ENCODE measurements at places on chromosomes 4 and X.
A peak's percentile ranks its signal among the peaks of the same experiment; 100 is the strongest.

DNA sequence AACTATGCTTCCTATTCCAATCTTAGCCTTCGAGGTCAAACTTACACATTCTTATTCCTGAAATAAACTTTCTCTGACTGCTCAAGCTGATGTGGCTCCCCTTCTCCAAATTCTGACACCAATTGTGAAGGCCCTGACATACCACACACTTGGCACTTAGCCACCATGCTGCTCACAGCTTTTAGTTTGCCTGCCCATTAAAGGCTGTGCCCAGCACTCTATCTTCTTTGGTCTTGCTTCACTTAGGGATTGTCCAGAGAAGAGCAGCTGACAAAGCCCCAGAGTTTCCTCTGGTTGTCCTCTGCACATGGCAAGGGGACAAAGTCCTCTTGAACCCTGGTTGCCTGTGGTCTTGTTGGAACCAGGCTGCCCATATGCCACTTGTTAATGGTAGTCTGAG, 126.1 kb downstream of the ARHGEF9 start:
- no peak for DNase-seq

DNA sequence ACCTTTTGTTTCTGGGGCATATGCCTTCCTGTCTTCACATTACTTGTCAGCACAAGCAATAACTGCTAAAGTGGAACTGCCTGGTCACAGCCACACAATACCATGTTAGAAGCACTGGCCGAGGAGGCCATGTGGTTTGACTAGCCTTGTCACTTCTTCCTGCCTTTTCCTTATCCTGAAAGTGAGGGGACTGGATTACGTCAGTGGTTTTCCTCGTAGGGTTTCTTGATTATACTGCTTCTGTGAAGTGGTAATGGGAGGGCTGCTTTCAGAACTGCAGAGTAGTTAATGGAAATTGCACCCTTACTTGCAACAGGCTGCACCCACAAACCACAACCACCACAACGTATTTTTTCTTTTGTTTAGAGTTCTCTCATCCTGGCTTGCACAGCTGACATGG, 26.6 kb downstream of the ZRSR2 start:
- no peak for DNase-seq

DNA sequence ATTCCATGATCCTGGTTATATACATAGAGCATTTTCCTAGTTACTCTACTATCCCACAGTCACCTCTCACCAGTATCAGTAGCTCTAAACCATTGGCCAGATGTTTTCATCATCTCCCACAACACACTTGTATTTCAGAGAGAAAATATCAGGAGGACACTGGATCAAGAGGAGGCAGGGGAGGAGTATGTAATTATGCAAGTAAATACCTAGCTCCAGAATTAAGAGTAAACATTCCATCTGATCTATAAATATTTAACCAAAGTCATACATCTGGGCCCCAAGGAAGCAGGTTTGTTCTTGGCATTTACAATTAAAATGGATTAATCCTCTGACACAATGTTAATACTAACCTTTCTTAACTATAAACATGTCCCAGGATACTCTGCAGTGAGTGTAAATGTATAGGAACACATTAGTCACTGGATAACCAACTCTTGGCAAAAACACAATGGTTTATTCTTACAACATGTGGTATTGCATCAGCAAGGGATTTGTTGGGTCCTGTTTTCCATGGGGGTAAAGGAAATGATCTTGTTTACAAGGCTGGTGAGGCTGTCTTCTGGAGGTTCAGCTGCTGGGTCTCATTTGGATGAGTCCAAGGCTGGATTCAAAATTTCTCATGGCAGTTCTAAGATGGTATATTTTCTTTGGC, 170.1 kb downstream of the ATG4A start:
- no peak for DNase-seq

DNA sequence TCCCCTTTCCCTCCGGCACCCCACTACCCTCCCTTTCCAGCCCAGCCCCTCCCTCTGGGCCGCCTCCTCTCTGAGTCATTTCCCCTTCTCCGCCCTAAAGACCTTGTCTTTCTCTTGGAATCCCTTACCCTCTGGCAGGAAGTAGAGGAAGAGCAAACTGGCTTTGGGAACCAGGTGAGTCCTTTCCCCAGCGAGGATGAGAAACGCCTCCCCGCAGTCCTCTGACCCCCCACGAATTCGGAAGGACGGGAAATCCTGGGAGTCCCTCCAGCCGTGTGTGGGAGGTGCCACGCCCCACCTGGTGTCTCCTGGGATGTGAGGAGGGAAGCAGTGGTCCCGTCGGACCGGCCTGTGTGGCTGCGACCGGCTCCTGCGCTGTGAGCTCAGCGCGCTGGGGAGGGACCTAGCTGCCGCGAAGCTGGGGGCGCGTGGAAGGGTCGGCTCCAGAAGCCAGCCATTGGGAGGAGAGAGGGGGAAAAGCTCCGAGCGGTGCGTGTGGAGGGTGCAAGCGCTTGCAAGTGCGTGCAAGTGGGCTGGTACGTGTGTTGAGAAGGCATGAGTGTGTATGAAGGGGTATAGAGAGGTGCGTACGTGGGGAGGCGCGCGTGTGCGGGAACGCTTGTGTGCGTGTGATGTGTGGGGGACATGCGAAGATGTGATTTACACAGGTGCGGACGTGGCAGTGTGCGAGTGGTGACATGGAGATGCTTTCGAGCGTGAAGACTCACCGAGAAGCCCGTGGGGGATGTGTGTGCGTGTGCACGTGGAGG, 46.3 kb downstream of the TEX13B start:
- no peak for DNase-seq

GRCh38 chrX:47214435-47215077, 3.9 kb upstream of the CDK16 start:
- DNase-seq, result no peak

GRCh38 chrX:130523460-130524394, 121.9 kb downstream of the RBMX2 start:
- DNase-seq, result no peak

DNA sequence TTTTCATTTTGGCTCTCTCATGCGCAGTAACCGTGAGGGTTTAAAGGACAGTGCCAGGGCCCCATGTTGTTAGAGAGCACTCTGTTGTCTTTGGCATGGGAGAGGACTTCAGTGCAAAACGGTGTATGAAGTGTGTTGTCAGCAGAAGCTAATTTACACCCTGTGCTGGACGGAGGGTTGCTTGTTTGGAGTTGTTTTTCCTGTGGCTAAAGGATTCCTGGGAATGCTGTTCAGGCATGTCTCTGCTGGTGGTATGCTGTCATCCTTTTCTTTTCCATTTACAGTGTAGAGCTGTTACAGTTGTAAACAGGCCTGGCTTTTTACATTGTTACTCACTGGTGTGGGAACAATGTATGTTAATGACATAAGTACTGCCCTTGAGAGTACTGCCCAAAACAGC, 206.3 kb downstream of the CBR4 start:
- peak; percentile 52 for DNase-seq

GRCh38 chrX:57929373-57929772, 19.1 kb upstream of the ZXDA start:
- DNase-seq, result no peak

GRCh38 chr4:3019145-3019846, 55.0 kb downstream of the HTT-AS start:
- no peak for DNase-seq

- DNase-seq, result no peak
These were observed 3.9 kb upstream of the TMPRSS11B start for GRCh38 chr4:68249434-68249833.

DNA sequence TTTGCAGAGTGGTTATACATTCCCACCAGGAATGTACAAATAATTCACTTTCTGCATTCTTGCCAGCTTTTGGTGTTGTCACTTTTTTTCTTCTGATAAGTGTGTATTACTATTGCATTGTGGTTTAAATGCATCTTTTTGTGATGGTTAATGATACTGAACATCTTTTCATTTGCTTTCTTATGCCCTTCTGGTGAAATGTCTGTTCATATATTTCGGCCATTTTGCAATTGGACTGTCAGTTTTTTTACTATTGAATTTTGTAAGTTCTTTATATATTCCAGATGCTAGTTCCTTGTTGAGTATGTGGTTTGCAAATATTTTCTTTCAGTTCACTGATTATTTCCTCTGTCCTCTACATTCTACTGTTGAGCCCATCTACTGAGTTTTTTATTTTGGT, 19.4 kb upstream of the BMP2K start:
- no peak for DNase-seq

DNA sequence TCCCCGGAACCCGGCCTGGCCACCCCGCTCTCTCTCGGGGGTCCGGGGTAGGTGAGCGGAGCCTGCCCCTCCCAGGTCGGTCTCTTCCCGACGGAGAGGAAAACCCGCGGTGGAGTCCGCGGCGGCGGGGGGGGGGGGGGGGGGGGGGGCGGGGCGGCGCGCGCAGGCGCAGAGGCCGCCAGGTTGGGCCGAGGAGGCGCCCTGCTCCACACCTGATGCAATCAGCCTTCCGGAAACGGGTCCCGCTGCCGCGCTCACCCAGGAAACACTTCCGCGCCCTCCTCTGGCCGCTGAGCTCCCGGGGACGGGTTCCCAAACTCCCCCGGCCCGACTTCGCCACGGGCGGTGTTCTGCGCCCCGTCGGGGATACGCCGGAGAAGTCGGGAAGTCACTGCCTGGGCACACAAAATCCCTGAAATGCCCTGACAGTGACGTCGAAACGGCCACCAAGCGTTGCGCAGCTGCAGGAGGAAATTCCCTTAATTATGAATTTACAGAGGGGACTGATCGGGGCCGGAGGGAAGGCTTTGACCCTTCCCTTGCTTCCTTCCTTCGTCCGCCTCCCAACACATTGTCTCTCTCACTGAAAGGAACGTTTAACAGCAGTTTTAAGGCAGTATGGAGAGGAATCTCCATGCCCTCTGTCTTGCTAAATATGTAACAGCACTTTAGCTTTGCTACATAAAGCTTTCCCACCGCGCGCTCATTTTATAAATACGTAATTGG, 2.1 kb upstream of the APBB2 start:
- DNase-seq, result no peak

DNA sequence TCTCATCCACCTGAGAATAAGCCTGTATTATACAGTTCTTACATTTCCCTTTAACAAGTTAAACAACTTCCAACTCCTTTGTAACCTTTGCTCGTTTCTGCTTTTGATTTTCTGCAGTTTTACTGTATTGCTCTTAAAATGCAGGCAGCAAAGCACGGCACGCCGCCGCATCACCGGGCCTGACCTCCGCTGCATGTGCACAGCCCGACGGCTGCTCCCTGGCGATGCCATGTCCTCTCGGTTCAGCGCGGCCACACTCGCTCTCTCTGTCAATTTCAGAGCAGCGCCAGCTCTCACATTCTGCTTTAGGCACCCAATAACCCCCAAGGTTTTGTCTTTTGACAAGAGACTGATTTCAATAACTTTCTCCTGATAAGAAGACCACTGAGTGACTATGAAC, 60.3 kb downstream of the DCTD start:
- DNase-seq, result no peak

GRCh38 chr4:98937986-98938720, 9.2 kb upstream of the EIF4E start:
- DNase-seq, result no peak

DNA sequence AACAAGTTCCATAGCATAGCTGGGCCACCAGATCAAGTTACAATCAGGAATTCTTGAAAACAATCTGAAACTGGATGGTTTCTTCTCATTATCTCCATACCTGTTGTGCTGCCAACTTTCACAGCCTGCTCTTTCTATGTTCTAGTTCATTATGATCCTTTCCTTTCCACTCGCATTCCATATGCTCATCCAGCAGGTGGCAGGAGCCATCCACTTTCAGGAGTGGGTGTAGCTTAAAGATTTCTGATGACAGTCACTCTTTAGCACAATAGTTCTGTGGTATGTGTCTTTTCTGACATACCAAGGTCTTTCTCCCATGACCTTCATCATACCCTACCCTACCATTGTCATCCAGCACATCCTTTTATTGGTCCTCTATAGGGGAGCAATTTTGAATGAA, 46.4 kb downstream of the PAGE2 start:
- no peak for DNase-seq

DNA sequence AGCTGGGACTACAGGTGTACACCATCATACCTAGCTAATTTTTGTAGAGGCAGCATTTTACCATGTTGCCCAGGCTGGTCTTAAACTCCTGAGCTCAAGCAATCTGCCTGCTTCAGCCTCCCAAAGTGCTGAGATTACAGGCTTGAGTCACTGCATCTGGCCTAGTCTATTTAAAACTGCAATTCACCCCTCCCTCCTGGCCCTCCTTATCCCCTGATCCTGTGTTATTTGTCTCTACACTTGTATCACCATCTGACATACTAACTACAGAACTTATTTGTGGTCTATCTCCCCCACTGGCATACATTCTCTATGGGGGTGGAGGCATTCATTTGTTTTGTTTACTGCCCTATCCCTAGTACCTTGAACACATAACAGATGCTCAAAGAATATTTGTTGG, 23.7 kb downstream of the CC2D2A start:
- no peak for DNase-seq

DNA sequence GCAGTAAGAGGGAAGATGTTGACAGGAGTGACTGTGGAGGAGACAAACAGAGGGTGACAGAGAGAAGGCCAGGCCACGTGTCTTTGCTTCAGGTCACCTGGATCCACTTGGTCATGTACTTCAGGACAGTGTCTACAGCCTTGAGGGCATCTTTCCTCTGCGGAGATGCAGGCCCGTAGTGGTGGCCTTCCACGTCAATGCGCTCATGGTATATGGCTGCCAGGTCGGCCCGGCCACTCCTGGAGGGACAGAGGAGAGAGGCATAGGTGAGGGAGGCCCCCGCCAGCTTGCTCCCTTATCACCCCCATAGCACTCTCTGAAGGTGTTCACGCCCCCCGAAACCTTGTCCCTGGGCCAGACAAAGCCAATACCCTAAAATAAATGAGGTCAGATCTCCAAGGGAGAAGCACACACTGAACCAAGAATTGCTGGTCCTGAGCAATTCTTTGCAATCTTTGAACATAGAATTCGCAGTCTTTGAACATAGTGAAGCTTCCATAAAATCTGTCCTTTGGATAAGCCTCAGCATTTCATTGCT, 99.9 kb downstream of the ENPP6 start:
- no peak for DNase-seq

GRCh38 chr4:20528508-20528907, 171.8 kb upstream of the PACRGL start:
- DNase-seq, result no peak

DNA sequence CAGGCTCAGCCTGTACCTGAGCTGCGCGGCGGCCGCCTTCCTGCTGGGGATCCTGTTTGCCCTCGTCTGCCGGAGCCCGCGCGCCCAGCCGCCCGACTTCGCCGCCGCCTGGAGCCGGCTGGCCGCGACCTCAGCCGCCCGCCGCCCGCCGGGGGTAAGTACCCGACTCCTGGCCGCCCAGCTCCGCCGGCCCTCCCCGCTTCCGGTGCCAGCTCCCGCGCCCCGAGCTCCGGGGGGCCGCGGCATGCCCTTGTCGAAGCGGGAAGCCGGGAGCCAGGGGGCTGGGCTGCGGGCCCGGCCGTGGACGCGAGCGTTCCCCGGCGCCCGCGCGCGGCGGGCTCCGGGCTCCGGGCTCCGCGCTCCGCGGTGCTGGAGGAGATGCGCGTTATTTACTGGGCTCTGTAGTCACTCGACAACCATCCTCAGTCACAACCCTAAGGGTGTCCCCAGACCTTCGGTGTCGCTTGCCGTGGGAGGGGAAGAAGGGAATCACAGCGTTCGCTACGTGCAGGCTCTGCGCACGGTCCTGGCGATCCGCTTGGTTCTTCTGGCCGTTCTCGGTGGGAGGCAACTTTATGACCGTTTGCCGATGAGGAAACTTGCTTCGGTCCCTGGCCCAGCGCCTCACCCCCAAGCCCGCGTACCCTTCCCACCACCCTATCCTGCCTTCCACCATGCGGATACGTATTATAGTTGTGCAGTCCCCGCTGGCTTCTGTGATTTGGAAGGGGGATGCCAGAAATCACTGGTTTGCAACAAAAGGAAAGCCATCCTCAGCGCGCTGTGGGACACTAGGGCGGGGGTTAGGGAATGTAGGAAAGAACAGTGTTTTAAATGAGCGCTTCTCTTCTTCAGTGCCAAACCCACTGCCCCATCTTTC, 944 bp downstream of the SNX25 start:
- no peak for DNase-seq

- no peak for DNase-seq
These were observed 79.7 kb downstream of the TMEM131L start for GRCh38 chr4:153545822-153546221.

Data from AG09309 (cell line).